ENCODE measurements at places on chromosomes 6 and 20.

DNA sequence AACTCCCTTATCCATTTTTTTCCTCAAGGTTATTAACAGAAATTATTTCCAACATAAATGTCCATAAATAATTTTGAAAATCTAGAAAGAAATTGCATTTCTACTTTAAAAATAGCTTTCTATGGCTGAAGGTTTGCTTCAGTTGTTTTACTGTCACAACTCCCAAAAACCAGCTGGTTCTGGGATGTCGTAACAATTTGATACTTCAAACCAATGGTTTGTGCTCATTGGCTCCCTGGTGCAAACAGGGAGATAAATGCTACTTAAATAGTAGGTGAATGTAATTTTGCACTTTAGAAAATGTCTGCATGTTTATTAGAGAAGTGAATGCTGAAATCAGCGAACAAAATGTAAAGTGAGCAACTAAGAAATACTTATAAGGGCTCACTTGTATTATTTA, 31.1 kb downstream of the LAMA2 start:
- DNase-seq, result no peak

GRCh38 chr20:19885939-19886660, 128.0 kb downstream of the RIN2 start:
- DNase-seq, result peak; percentile 45

DNA sequence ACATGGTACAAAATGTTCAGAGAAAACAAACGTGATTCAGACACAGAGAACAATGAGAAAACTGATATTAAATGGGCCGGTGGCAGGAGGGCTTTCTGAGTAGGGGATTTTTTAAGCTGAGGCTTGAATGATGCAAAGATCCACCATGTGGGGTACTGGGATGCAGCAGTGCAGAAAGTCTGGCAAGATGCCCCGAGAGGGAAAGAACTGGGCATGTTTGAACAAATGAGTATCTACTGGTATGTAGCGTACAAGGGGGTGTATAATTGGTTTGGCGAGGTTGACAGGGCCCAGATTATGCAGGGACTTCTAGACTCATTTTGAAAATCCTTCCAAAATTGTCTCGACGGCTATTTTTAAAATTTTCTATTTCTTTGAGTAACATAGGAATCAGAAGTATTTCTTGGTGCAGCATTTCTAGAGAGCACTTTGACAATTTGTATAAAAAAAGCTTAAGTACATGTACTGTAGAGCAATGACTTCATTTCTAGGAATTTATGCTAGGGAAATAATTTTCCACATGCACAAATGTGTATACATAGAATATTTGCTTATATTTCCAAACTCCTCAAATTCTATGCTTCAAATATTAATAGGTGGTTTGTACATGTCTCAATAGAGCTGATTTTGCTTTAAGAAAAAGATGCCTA, 119.6 kb upstream of the DOK5 start:
- no peak for DNase-seq

- no peak for DNase-seq
Observed at GRCh38 chr20:18909254-18909653, 95.7 kb downstream of the SCP2D1 start.

DNA sequence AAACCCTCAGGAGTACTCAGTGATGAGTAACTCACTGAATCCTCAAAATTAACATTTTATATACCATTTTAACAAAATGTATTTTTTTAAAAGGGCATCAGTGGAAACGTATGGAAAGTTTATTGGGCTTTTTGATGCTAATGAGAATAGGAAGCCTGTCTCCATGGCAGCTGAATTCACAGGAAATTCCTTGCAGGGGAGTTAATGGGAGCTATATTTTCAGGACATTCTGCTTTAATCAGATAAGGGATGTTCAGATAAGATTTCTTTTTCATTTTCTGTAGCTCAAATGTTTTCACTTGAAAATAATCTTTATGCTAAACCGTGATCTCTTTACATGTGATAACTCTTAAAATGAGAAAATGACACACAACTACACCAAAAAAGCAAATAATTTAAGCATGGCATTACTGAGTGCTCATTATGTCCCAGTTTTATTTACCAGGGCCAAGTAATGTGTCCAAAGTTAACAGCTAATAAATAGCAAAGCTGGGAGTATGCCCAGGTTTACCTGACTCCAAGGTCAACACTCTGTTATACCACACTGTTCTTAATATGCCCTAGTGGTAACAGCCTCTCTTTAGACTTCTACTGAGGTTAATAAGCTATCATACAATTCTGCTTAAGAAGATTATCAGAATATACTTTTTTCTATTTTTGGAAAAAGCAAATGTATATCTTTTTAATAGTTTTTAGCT, 348.1 kb downstream of the GRIK2 start:
- DNase-seq, result no peak

- DNase-seq, result no peak
Observed at GRCh38 chr6:92806254-92806653, 613.1 kb downstream of the EPHA7 start.

DNA sequence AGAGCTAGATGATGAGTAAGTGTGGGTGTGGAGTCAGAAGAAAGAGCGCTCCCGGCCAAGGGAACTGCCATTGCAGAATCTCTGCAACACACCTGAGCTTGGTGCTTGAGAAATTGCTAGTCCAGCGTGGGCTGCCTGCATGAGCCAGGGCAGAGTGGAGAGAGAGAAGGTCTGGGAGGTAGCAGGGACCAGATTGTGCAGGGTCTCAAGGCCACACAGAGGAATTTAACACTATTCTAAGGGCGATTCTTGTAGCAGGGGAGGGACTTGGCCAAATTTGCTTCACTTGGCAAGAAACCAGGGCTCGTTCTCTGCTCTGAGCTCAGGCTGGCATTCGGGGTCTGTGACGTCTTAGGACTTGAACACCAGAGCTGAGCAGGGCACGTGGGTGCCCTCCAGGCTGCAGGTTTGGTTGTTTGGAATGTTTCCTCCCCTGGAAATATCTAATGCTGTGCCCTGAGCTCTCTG, 53.5 kb downstream of the BCAS4 start:
- DNase-seq, result peak; percentile 15

DNA sequence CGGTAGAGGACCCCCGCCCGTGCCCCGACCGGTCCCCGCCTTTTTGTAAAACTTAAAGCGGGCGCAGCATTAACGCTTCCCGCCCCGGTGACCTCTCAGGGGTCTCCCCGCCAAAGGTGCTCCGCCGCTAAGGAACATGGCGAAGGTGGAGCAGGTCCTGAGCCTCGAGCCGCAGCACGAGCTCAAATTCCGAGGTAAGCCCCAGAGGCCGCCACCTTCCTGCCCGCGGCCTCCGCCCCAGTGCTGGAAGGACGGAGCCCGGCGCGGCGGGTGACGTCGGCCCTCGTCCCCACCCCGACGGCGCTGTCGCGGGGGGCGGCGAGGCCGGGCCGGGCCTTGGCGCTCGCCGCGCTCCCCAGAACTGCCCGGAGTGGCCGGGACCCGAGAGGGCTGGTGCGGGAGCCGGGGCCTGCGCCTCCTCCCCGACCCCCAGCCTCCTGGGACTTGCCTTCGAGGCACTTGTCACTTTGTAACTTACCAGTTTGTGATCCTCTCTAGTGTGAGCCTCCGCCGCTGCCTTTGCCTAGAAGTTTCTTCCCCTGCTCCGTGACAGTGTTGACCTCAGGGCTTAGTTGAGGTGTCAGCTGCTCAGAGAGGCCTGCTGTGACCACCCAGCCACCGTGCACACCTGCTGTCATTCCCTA, 417 bp downstream of the VAPB start:
- DNase-seq, result peak; percentile 52

- no peak for DNase-seq
Observed at GRCh38 chr6:138818496-138819194, 22.8 kb downstream of the ECT2L start.

- no peak for DNase-seq
Observed at GRCh38 chr6:40573221-40573620, 13.9 kb downstream of the LRFN2 start.

GRCh38 chr20:46965477-46965876, 70.8 kb downstream of the EYA2 start:
- DNase-seq, result no peak

GRCh38 chr6:139583420-139583819, 209.0 kb upstream of the CITED2 start:
- DNase-seq, result no peak

DNA sequence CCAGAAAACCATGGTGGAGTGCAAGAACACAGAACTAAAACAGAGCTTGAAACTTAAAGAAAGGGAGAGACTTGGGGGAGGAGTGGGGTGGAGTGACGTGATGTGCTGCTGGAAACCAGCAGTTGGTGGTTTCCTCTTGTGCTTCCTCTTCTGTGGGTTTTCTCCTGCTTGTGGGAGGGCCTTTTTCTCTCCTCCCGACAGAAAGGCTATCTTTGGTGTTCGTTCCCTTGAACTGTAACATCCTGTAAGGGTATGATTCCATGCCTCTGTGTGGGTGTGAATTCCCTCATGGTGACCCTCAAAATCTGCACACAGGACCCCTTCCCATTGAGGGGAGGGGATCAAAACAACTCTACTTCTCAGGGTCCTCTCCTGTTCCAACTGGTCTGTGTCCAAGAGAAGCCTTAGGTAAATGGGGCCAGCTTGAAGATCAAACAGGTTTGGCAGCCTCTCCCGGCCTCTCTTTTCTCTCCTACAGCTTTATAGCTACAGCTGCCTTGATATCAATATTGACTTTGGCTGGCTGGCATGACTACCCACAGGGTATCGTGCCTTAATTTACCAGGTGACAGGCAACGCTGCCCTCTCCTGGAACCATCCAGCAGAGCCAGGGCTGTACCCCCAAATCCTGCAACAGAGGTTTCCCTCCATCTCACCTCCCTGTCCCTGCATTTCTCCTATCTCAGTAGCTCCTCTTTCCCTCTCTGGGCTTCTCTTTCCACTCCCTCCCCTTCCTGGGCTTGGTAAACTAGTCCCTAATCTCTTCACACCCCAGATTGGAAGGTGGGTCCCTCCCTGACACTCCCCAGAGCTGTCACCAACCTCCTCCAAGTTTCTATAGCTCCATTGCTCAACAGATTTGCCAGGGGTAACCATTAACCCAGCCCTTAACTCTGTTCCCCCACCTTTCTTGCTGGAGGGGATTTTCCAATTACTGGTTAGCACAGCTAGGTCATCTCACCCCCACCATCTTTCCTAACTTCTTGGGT, 1.5 kb upstream of the MSH5 start:
- DNase-seq, result peak; percentile 81

DNA sequence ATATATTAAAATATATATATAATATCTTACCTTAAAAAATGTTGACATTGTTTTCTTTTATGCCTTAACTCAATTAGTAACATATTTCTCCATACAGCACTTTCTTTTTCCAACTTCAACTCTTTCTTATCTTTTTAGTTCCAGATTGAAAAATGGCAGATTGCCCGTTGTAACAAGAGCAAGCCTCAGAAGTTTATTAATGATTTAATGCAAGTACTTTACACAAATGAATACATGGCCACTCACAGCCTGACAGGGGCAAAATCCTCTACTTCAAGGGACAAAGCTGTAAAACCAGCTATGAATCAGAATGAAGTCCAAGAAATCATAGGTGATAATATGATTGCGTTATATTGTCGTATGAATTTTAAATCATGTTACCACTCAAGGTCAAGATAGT, 29.4 kb upstream of the KIAA1586 start:
- DNase-seq, result no peak

DNA sequence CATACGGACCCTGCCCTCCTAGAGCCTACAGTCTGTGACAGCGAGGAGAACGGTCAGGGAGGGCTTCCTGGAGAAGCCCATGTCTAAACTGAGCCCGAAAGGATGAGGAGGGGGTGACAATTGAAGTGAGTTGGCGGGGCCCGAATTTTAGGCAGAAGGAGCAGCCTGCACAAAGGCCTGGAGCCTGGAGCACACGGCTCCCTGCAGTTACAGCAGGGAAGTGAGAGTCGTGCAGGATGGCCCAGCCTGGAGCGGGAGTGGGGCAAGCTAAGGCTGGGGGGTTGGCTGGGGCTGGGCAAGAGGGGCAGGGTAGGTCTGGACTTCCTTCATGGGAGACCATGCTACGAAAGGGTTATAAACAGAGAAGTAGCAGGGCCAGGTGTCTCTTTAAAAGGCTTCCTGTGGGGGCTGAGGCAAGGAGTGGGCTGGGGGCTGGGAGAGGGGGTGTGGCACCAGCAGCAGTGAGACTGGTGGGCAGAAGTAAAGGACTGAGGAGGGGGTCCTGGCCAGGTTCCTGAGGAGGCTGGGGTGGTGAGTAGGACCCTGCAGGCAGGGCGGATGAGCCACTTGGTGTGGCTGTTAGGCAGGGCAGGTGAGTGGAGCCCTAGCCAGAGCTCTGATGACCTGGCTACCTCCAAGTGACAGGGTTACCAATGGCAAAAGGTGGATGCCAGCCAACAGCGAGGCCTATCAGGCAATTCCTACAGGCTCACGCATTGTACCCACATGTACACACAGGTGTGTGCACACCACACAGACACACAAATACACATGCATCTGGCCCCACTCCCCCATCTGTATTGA, 119.2 kb downstream of the MRPL14 start:
- DNase-seq, result no peak

- peak; percentile 63 for DNase-seq
Observed at GRCh38 chr20:8414586-8415274, 282.7 kb downstream of the PLCB1 start.

DNA sequence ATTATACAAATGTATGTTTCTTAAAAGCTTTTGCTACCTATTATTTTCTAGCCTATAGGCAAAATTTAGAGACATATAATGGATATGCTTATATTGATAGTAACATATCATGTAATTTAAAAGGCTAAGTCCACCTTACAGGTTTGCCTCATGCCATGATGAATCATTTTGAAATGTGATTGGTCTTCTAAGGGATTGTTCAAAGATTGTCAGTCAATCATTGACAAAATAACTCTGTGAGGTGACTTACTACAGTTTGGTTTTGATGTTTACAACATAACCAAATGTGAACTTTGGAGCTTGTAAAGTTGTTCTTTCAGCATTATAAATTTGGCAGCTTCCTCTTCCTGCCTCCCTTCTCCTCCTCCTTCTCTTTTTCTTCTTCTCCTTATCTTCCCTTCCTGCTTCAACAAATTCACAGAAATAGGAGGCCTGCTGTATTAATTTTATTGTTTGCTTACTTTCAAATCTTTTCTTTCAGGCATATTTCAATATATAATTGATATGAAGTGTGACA, 39.7 kb upstream of the ZFP64 start:
- no peak for DNase-seq

GRCh38 chr6:38997128-38997761, 51.3 kb upstream of the GLP1R start:
- no peak for DNase-seq
